ENCODE measurements at places on chromosomes 2 and 18.

- no peak for DNase-seq
Measured at GRCh38 chr2:50749216-50749615, 282.7 kb downstream of the NRXN1 start.

GRCh38 chr2:42031281-42032223 is 16.3 kb upstream of the PKDCC start:
- DNase-seq, result no peak

DNA sequence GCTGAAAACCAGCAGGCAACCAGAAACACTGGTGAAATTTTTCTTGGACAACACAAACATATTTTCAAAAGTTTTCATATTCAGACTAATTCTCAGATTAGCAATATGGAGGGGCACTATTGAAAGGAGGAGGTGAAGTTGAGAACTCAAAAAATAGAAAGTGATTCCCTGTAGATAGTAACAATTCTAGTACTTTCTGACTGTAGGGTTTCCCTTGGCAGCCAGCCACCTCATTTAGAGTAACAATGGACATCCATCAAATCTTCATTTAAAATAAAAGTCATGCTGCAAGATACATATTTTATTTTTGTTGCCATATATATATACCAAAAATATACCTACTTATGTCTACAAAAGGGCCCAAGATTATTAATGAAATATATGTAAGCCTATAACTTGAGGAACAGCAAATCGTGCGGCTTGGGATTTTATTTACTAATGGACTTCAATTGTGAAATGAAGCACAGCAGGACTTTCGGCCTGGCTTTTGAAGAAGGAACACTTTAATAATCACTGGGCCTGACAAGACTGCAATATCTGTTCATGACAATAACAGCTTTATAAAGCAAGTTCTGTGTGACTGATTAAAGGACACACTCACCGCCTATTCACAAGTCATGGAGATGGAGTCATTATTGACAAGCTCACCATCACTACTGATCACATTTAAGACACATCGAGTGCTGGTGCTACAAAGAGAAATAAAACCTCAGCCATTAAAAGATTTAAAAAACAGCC is 6.8 kb upstream of the NR4A2 start:
- no peak for DNase-seq

- no peak for DNase-seq
Measured at GRCh38 chr18:5720132-5720531, 175.2 kb downstream of the TMEM200C start.

DNA sequence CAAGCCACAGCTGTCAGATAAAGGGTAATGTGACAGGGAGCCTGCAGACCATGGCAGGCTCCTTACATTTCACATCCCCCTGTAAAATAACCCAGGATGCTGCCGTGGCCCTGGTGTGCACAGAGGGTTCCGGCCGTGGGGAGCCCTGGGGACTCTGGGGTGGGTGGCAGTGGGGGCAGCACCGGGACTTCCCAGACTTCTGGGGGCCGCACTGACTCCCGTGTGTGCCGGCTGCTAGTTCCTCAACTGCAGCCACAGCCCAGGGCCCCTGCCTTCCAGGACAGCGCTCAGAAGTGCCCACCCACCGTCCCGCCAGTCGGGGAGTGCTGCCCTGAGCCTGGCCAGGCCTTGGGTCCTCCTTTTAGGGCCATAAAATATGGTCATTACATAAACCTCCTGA is 56.5 kb downstream of the CIB4 start:
- DNase-seq, result no peak

DNA sequence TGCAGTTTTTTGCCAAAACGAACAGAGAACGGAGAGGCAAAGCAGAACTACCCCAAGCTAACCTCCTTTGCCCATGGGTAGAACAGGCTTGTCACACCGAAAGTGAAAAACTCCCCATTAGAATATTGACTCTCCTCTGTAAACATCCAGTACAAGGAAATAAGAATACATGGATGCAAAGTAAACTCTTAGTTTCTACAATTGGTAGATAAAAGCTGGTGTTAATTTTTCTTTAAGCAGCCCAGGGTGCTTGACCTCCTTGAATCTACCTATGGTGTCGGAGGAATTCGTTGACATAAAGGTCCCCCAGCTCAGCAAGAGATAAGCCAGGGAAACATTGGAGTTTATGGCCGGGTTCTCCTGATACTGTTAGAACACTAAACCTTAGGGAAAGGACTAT is 48.4 kb upstream of the DSG1 start:
- DNase-seq, result no peak

DNA sequence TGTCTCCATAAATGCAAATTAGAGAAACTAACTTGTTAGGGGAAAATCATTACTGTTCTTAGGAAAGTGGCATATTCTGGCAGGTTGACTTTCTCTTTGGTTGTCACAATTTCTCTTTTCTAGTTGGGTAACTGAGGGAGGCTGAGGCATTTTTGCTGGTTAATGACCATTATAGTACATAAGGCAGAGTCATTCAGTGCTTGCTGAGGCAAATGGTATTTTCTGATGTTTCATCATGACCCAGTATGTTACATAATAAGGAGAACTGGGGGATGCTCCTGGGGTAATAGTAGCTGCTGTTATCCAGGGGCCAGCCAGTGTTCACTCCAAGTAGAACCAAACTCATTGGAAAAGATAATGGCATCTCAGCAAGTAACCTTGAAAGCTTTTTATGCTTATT is 62.3 kb downstream of the ITGA6 start:
- no peak for DNase-seq

DNA sequence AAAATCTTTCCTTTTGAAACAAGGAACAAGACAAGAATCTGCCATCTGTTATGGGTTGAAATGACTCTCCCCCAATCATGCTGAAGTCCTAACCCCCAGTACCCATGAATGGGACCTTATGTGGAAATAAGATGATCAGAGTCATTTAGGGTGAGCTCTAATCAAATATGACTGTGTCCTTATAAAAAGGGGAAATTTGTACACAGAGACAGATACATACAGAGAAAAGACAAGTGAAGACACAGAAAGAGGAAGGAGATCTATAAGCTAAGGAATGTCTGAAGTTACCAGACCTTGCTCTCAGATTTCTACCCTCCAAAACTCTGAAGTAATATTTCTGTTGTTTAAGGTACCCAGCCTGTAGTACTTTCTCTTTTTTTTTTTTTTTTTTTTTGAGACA is 15.7 kb downstream of the TGFBRAP1 start:
- DNase-seq, result no peak

GRCh38 chr2:226788881-226789490 is 10.6 kb downstream of the IRS1 start:
- DNase-seq, result no peak

- DNase-seq, result no peak
Measured at GRCh38 chr2:13858626-13859025, 773.9 kb upstream of the LRATD1 start.

Data from stimulated activated CD4-positive, alpha-beta T cell treated with anti-CD3 and anti-CD28 coated beads, Interleukin-2, amount 100 ng/mL, for 24 hours (primary cell).